ENCODE measurements at places on chromosomes 11 and 22.

DNA sequence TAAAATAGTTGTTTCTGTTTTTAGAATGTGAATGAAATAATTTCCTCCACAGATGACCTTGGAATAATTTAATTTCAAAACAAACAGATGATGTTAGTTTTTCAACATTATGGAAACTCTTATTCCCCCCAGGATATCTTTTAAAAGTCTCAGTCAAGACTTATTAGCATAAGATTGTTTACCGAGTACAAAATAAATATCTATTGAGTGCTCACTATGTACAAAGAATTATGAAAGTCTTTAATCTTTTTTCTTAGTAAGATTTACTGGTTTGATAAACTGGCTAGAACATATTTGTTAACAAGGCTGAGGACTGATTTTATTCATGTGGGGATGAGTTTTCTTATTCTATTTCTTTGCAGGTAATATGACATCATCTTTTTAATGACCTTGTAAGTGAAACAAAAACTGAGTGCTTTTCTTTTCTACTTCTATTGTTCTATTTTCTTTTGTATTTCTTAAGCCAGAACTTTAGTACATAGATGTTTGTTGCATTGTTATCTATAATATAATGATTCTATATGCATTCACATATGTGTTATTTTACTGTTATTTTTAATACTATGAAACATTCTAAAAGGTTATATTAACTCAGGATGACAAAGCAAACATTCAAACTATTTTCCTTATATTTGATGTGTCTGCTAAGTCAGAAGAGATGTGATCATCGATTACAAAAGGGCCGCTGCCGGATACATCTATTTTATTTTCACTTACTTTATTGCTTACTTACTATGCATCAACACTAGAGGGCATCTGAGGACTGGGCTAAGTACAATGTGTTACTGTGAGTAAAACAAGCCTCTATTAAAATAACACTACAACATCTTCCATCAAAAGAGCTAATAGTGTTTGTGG is 111.0 kb upstream of the ARHGAP42 start:
- peak; percentile 18 for DNase-seq

DNA sequence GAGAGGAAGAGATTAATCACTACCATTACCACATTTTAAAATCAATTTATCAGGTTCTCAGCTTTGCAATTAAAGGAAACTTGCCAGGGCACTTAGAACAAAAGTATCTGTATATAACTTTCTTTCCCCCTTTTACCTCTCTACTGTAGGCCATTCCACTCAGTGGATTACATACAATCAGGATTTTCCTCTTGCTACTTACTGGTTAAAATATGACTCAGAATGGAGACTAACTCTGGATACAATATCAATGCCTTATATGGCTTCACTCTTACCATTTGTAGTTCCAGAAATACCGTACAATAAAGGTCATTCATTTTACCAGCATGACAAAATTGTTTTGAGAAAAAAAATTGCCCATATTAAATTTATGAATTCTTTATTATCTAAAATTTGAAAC is 706.8 kb downstream of the KCNA4 start:
- no peak for DNase-seq

GRCh38 chr11:102527041-102527440 is 3.5 kb downstream of the MMP7 start:
- DNase-seq, result no peak

- no peak for DNase-seq
Observed at GRCh38 chr11:71525188-71525937, 1.7 kb upstream of the KRTAP5-7 start.

DNA sequence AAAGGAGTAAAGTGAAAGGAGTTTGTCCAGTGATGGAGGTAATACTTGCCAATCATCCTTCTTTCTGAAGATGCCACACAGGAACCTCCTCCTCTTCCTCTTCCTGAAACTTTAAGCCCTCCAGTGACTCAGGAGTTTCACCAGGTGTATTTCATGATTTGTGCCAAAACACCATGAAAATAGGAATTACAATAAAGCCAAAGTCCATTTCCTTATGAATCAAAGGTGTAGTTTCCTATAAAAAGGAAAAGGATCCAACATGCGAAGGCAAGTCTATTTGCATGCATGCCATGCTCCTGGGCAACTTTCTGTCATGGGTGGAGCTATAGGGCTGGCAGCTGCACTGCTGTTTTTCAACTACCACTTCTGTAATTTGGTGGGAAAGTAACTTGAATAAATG is 9.8 kb upstream of the POU2AF1 start:
- DNase-seq, result no peak

DNA sequence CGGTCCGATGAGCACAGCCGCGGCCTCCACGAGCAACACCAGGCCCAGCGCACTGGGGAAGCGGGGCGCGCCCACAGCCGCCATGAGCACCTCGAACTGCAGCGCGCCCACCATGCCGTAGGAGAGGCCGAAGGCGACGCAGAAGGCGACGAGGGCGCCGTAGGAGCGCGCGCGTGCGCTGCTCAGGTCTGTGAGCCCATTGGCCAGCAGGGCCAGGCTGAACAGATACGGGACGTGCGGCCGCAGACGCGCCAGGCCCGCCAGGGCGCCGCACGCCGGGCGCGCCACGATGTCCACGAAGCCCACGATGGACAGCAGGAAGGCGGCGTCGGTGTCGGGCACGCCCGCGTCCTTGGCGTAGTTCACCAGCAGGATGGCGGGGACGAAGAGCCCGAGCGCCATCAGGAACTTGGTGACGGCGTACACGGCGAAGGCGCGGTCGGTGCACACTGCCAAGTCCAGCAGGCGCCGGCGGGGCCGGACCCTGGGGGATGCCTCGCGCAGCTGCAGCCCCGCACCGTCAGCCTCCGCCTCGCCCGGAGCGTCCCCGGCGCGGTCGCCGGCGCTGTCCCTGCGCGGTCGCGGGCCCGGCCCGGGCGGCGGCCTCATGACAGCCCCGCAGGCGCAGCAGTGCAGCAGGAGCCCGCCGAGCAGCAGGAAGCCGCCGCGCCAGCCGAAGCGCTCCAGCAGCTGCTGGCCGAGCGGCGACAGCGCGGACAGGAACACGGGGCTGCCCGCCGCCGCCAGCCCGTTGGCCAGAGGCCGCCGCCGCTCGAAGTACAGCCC is 2.9 kb downstream of the SLC16A8 start:
- DNase-seq, result no peak

DNA sequence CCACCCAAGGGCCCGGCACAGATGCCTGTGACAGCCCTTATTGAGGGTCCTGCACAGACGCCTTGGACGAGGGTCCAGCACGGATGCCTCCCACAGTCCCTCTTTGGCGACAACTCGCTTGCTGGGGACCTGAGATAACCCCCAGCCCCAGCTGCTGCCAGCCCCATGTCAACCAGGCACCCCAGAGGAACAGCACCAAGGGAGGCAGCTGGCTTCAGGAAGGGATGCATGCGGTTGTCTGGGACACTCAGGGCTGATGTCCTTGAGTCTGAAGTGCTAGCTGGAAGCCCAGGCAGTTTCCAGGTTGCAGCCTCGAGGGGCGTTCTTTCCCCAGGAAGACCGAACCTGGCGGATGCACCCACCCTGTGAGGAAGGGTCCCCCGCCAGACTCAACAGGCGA is 33.8 kb downstream of the MOB2 start:
- DNase-seq, result no peak

GRCh38 chr11:39968071-39968470 is 1491.4 kb downstream of the LRRC4C start:
- DNase-seq, result no peak

DNA sequence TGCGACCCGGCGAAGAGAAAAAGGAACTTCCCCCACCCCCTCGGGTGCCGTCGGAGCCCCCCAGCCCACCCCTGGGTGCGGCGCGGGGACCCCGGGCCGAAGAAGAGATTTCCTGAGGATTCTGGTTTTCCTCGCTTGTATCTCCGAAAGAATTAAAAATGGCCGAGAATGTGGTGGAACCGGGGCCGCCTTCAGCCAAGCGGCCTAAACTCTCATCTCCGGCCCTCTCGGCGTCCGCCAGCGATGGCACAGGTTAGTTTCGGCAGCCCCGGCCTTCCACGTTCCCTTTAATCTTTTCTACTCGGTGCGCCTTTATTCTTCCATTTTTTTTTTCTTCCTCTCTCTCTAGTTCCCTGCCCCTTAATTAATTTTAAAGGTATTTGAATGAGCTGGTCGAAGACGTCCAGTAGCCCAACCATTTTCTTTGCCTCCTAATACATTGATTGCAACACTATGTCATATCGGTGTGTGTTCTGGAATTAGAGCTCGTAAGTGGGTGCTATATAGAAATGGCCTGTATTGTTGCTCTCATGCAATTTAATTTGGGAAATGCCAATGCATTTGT is 537 bp downstream of the EP300 start:
- DNase-seq, result peak; percentile 43

DNA sequence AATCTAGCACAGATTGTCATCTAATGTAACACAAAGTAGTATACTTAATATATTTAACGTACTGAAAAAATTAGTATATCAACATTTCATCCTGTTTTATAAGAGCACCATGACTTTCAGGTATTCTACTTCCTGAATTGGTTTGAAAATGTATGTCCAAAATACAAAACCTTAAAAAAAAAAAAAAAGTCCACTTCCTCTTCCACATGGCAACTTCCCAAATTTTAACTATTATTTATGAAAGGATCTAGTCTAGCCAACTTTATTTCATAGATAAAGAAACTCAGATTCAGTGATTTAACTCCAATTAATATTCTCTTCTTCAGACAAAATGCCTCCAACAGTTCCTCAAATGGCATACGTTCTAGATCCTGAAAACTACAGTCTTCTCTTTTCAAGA is 44.0 kb downstream of the PIK3C2A start:
- no peak for DNase-seq

- no peak for DNase-seq
Observed at GRCh38 chr11:46429717-46430116, 38.1 kb upstream of the CHRM4 start.

DNA sequence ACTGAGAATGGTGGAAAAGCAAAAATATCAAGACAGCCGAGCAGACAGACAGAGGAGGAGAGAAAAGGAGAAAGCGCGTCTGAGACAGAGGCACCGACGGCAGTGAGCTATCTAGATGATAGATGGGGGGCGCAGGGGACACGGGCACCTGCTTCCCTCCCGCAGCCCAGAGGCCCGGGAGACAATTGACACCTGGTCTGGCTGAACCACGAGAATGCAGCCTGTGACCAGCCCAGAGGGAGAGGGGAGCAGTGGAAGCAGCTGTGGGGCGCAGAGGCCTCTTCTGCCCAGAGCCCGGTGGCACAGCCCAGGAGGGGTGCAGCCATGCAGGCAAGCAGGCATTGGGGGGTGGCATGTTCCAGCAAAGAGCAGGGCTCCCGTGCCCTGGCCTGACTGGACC is 48.2 kb downstream of the ELFN2 start:
- DNase-seq, result no peak

- DNase-seq, result peak; percentile 35
Observed at GRCh38 chr11:46099963-46100316, 21.3 kb downstream of the PHF21A start.

GRCh38 chr22:36736701-36737320 is 33.3 kb upstream of the CACNG2 start:
- DNase-seq, result no peak

GRCh38 chr22:25318081-25318823 is 98.8 kb downstream of the CRYBB2 start:
- no peak for DNase-seq

DNA sequence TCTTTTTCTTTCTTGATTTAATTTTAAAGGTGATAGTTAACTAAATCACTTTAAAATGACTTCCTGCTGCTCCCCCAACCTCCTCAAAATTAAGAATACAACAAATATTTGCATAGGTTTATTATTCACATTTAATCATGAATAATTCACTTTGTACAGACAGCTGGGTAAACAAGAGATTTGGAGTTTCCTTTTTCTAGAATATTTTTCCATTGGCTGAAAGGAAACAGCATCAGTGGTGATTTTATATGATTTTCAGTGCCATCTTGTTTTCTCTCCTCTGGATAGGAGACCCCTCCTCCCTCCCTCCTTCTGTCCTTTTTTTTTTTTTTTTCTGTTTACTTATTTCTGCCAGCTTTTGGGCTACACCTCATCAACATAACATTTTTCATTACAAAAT is 60.5 kb downstream of the LIF start:
- no peak for DNase-seq

- no peak for DNase-seq
Observed at GRCh38 chr22:48697694-48698276, 1129.9 kb downstream of the BRD1 start.

- no peak for DNase-seq
Observed at GRCh38 chr11:9787981-9788521, 124.2 kb downstream of the SWAP70 start.

DNA sequence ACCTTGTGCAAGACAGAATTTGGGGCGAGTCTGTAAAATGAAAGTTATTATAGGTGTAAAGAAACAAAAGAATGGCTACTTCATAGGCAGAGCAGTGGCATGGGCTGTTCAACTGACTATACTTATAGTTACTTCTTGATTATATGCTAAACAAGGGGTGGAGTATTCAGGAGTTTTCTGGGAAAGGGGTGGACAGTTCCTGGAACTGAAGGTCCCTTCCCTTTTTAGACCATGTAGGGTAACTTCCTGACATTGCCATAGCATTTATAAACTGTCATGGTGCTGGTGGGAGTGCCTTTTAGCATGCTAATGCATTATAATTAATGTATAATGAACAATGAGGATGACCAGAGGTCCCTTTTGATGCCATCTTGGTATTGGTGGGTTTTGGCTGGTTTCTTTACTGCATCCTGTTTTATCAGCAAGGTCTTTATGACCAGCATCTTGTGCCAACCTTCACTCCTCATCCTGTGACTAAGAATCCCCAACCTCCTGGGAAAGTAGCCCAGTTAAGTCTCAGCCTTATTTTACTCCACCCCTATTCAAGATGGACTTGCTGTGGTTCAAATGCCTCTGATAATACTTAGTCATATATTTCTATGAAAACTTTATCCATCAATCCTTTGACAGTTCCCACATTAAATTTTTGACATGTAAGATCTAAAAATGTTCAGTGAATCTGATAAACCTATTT is 118.6 kb downstream of the ARHGAP42 start:
- no peak for DNase-seq

- no peak for DNase-seq
Observed at GRCh38 chr11:96185220-96185768, 157.7 kb downstream of the MAML2 start.

DNA sequence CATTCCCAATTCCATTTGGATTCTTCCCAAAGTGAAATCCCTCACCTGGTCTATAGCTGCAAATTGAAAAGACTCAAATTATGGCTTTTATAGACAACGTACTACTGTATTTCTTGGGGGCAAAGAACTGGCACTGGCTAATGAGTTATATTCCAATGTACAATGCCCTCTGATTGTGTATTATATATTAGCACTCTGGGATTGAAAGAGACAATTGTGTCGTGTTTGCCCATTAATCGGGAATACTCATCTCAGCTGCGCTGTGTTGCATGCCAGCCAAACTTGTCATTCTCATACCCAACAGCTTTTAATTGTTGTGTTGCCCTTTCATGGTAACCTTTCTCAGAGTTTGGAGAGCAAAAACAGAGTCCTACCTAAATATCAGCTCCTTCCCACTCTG is 55.0 kb upstream of the ZBTB44 start:
- DNase-seq, result no peak

DNA sequence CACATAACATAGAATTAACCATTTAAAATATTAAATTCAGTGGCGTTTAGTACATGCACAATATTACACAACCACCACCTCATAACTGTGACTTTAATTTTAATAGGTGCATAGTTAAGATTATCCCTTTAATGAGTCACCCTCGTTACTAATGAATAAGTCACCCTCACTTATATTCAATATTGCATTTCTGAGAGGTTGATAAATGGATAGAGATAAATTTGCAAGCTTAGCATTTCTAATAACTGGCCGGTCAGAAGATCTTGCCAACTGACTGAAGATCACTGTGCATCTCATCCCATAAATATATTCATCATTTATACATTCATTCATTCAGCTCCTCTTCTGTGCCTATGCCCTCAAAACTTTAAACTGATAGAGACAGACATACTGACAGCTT is 243.7 kb downstream of the TTC28 start:
- no peak for DNase-seq

All from CD4-positive, alpha-beta T cell treated with Interleukin-17A for 1 hour (primary cell).